ENCODE measurements at places on chromosomes 13 and 19. TPM values are rescaled to one million over a fixed set of nuclear protein-coding genes. Genes with fewer than 3 reads are reported as not detected.

EXOC3L2 gene
- total RNA-seq, result not detected

KLF2 gene
- total RNA-seq, result 6.7 TPM

GRCh38 chr13:75222031-75222430 lies 259.9 kb downstream of the TBC1D4 start:
- no peak overlapping the region for H3K4me3 ChIP-seq
- no peak overlapping the region for H3K27ac ChIP-seq
- no peaks in the 10 kb centered on the region for H3K36me3 ChIP-seq
- peaks cover 13% of the 10 kb centered on the region for H3K4me1 ChIP-seq
- DNase-seq, result no peak

DNA sequence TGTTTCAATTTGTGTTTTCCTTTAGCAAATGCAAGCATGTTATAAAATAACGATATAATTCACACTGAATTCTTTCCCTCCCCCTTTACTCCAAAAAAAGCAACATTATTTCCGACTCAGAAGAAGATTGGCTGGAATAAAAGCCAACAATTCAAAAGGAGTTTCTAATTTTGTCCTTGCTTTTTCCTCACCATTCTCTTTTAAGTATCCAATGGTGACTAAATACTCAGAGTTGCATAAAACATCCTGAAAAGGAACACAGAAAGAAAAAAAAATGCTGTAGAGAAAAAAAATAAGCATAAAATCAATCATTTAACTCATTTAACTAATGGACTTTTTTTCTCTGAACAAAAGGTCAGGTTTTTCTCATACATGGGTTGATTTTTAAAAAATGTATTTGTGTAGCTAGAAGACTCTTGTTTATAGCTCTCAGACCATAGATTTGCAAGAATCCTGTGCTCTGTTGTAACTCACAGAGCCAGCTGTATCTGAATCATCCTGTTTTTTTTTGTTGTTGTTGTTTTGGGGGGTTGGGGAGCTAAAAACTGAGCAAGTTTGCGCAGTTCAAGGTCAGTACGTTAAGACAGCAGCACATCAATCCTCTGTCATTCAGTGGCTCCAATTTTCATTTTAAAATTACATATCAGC lies 108.1 kb downstream of the PCDH17 start:
- no peak overlapping the region for H3K27ac ChIP-seq
- DNase-seq, result no peak
- no peaks in the 10 kb centered on the region for H3K27me3 ChIP-seq
- H3K4me1 ChIP-seq, result no peaks in the 10 kb centered on the region

- H3K27ac ChIP-seq, result no peak overlapping the region
- no peaks in the 10 kb centered on the region for H3K4me1 ChIP-seq
- no peak for DNase-seq
These were observed 986.0 kb upstream of the SPRY2 start for GRCh38 chr13:81326913-81327312.
